ENCODE measurements at places on chromosomes 4 and X.
A peak's percentile ranks its signal among the peaks of the same experiment; 100 is the strongest.

- no peak for DNase-seq
Observed at GRCh38 chrX:8037593-8038348, 110.6 kb upstream of the PNPLA4 start.

DNA sequence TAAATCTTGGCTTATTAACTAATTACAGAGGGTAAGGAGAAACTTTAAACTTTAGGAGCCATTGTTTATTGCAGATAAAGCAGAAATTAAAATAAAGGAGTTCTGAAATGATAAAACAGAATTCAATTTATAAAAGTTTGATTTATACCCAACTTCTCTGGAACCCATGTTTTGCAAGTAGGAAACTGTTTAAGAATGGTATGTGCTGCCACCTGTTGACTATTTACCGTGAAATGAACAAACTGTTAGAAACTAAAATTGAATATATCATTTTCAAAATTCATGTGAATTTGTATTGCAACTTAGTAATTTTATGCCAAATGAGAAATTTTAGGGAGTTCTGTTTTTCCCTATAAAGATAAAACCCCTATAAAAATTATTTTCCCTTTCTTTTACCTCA lies 11.0 kb upstream of the TBC1D8B start:
- no peak for DNase-seq

- no peak for DNase-seq
Observed at GRCh38 chrX:112889400-112889799, 48.8 kb upstream of the AMOT start.

DNA sequence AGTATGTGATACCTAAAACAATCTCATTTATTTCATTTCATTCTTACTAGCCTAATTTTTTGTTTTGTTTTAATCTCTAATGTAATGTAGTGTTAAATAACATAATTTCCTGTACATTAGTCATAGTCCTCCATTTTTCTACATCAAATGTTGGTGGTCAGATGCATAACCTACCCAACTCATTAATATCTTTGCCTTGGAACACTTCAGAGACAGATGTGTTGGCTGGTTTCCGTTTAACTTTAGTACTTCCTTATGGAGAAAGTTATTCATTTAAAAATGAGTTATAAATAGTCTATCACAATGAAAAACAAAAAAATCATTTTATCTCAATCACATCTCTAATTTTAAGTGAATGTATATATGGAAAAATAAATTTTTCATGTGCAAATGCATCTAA lies 190.2 kb downstream of the ANTXR2 start:
- DNase-seq = no peak

DNA sequence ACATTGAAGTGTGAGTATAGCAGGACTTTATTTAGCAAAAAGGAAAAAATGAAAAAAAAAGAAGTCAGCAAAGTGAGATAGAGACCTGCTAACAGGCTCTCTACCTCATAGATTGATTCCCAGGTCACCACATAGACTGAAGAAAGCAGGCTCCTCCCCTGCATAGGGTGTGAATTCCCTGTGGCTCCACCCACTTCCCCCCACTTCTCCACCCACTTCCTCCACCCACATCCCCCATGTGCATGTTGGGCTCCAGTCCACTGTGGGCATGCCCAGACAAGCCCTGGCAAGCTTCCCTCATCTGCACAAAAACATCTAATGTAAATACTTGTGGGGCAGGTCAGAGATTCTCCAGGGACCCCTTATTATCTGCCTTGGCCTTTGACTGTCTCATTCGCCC lies 97.8 kb downstream of the TMEM47 start:
- DNase-seq = no peak

- DNase-seq = no peak
Observed at GRCh38 chrX:22246620-22247019, 26.1 kb upstream of the CBLL2 start.

DNA sequence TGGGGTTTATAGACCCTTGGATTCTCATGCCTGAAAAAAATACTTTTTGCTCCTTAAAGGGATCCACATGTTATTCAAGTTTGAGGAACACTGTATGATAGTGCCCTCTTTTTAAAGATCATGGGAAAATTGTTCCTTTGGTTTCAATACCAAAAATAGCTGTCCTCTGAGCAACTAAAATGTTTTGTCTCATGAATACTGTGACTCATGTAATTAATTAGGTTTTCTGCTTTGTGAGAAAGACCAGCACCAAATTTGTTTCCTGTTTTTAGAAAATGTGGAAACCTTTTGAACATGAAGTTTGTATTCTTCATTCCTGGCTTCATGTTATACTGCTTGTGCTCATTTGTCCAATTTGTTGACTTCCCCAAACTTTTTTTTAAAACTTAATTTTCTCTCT lies 127.6 kb upstream of the SH3RF1 start:
- DNase-seq = no peak

GRCh38 chrX:155611302-155611701 lies 1.4 kb downstream of the TMLHE start:
- DNase-seq = no peak

DNA sequence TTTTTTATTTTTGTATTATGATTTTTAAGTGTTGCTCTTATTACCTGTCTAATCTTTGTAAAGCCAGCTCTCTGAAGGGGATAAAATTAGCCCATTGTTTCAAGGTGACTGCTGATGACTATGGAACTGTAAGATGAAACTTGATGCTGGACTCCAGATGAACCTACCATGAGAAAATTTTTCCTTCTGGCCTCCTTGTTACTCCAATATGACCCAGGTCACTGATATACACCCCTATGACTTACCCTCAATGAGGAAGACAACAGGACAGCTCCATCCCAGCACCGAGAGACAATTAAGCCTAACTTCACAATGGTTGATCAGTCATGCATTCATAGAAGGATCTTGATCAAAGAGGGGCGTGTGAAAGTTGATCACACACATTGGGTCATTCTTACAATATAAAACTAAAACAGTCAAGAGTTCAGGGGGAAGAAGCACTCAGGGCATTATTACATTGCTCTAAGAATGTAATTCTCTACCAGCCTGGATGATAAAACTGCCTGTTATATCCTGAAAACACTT lies 230.8 kb upstream of the AGTR2 start:
- no peak for DNase-seq

DNA sequence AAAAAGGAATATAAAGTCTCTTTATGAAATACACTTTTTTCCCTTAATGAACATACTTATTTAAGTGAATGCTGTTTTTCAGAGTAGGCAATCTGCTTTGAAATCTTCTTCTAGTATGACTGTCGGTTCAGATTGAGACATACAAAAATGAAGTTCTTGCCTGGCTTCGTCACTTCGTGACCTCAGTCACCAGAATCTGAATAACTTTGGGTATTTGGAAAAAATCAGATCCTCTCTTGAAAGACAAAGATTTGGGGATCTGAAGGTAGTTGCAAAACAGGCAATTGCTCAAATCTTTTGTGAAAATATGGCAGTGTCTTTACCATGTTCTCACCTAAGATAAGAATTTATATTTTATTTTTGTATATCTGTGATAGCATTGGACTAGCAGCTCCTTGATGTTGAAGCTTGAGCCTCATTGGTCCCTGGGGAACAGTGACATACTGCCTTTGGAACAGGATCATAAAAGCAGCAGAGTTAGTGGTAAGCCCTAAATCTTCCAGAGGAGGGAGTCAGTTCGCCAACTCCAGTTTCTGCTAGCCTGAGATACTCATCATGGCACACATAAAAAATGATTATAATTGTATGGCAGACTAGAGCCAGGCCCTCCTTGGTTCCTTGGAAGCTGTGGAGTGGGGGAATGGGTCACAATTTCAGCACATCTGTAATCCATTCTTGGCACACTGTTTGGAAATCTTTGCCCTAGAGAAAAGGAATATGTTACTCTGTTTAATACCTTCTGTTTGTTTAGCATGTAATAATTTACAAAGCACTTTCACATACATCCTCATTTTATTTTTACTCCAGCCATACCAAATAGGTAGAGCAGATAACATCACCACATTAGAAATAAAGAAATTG lies 5.0 kb downstream of the ARFIP1 start:
- DNase-seq = no peak

GRCh38 chr4:140308366-140309123 lies 64.9 kb upstream of the SCOC start:
- peak; percentile 81 for DNase-seq

DNA sequence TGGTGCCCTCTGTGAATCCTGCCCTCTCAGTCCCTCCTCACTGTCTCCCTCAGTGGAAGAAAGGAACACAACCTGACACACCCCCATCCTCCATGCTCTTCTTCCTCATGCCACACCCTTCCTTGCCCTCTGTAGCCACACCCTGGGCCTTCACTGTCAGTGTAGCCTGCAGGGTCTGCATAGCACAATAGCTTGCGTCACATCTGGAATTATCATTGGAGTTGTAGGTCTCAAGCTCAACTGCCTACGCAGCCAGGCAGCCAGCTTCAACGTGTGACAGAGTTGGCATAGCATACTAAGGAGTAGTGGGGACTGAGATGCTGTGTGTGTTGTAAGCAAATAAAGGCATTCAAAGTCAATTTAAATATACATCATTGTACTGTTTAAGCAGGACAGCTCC lies 113.5 kb upstream of the SCML1 start:
- no peak for DNase-seq

DNA sequence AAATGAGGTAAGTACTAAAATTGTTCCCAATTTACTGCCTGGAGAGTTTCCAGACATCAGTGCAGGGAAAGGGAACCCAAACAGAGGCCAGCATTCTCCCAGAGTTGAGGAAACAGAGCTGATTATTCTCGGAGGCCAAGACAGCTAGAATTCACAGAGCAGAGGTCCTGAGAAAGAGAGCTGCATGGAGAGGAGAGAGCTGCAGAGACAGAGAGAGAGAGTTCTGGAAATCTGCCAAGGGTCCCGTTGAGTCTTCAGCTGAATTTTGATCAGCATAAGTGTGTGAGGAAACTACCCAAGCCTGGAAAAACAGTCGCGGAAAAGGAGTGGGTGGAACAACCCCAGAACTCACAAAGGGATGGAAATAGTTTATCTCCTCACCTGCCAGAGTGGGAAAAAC lies 43.8 kb upstream of the GPR173 start:
- no peak for DNase-seq

DNA sequence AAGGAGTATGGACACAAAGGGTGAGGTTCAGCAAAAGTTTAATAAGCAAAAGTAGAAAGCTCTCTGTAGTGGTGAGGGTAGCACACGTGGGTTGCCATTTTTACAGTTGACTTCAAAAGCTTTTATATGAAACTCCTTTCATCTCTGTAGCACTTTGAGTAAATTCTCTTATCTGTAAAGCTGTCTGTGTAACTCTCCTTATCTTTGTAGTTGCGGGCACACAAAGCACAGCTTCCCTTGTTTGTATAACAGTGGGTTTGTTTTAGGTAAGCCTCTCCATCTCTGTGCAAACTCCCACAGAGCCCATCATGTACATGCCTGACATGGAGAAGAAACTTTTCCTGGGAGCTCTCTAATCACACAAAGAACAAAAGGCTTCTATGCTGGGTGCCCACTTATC lies 325.9 kb upstream of the PABPC5 start:
- no peak for DNase-seq

- no peak for DNase-seq
Observed at GRCh38 chrX:86148594-86148993, 343 bp downstream of the DACH2 start.

DNA sequence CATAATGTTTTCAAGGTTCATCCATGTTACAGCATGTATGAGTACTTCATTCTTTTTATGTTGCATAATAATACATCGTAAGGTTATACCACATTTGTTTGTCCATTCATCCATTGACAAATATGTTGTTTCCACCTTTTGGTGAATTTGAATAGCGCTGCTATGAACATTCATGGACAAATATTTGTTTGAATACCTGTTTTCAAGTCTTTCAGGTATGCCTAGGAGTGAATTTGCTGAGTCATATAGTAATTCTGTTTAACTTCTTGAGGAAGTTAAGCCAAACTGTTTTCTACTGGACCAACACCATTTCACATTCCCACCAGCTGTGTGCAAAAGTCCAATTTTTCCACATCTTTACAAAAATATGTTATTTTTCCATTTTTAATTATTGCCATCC lies 31.5 kb downstream of the IRS4 start:
- no peak for DNase-seq

GRCh38 chr4:100311181-100311580 lies 120.9 kb upstream of the DDIT4L start:
- no peak for DNase-seq

DNA sequence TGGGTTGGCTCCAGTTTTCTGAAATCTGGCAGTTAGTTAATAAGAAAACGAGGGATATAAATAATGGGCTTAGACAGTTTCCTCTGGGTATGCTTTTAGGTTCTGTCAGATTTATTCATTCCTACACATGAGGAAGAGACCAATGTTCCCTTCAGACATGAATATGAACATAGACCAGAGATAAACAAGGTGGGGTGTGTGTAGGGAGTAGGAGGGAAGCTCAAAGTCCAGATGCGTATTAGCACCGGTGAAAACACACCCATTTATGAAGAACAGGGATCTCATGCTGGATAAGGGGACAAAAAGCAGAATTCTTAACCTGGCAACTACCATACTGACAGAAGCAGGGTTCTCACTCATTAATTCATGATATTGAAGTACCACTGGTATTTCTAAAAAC lies 223.0 kb downstream of the SOWAHB start:
- DNase-seq = no peak

- DNase-seq = no peak
Observed at GRCh38 chrX:129115104-129115503, 408.2 kb downstream of the SMARCA1 start.

DNA sequence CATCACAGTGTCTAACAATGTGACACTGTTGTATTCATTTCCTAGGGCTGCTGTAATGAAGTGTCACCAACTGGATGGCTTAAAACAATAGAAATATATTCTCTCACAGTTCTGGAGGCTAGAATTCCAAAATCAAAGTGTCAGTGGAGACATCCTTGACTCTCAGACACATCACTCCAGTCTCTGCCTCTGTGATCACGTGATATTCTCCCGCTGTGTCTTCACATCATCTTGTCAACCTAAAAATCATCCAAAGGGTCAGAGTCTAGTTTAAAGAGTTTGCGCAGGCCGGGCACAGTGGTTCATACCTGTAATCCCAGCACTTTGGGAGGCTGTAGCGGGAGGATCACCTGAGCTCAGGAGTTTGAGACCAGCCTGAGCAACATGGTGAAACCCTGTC lies 36.6 kb upstream of the HPSE start:
- no peak for DNase-seq

DNA sequence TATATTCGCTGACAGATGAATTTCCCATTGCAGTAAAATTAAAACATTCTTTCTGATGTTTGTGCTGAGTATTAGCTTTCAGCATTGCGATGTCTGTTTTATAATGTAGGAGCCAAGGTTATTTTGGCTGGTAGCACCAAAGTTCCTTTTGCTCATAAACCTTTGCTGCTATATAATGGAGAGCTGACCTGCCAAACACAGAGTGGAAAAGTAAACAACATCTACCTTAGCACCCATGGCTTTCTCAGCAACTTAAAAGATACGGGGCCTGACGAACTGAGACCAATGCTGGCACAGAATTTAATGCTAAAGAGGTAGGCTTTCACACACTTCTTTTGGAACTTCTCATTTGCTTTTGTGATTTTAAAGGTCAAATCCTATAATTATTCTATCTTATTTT lies 46.0 kb downstream of the WDR19 start:
- DNase-seq = no peak

- DNase-seq = no peak
Observed at GRCh38 chr4:34767407-34767806, 1476.9 kb downstream of the ARAP2 start.

Data from ascending aorta (tissue), 2 donors.